Activated CD8-positive, alpha-beta memory T cell treated with anti-CD3 and anti-CD28 coated beads for 24 hours (primary cell): ENCODE measurements at places on chromosomes 5 and 9.

- DNase-seq = no peak
Measured at GRCh38 chr9:108861464-108861863, 602 bp upstream of the ACTL7A start.

DNA sequence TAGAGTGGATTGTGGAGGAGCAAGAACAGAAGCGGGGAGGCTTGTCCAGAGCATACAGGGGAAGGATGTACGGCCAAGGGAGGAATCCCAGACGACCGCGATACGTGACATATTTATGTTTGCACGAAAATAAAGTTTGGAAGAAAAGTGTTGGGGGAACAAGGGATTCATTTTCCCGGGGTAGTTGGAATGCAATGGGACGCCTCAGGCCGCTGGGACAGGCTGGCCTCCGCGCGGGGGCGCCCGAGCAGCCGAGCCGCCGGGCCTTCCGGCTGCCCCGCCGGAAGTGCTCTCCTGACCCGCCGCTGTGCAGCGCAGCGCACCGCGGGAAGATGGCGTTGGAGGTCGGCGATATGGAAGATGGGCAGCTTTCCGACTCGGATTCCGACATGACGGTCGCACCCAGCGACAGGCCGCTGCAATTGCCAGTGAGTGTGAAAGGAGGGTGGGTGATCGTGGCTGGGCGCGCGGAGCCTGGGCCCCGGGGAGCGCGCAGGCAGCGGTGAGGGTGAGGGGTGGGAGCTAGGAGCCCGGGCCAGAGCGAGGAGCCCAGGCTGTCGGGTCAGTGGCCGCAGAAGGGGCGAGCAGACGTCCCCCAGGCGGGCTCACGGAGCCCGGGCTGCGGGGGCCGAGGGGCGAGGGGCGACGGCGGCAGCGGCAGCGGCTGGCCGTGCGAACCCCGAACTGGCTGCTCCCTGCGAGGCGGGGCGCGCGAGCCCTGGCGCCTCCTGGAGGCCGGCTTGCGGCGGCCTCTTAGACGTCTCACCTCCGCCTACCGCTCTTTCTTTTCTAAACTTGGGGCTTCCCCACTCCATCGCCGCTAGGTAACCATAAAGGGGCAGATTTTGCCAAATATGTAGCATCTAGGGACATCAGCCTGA, at the start of gene PHAX:
TSS of gene PHAX (plus strand) at position 317 of the 881 bp plus-strand sequence. CDS start at position 333, 16 bp downstream.
- peak; percentile 89 for DNase-seq

- no peak for DNase-seq
Measured at GRCh38 chr5:72115296-72115695, 8.0 kb downstream of the MAP1B start.

DNA sequence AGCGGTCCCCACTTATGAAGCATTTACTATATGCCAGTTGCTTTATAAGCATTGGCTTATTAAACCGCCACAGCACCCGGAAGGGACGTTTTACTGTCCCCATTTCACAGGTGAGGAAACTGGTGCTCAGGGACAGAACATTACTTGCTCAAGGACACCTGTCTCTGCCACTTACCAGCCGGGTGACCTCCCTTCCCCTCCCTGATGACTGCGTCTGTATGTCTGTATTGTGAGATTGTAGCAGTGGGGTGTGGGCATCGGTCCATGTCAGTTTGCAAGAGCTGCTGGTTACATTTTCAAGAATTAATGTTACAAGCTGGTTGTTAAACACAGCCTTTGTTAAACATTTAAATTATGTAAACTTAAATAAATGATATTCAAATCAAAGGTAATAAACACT, 77.6 kb upstream of the LMX1B start:
- DNase-seq = no peak

DNA sequence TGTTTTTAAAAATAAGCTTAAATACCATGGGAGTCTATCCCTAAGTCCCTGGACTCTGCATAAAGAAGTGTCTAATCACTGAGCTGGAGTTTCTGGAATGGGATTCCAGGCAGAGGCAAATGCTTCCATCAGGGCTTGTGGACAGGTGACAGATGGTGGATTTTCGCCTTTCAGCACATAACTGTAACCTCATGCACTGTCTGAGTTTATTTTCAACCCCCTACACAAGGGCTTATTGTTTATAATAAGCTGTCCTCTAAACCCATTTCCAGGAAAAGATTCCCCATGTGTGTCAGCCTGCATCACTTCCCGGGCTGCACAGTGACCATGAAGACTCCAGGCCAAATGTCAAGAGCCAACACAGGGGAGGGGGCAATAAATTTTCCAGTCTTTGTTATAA, 264.0 kb downstream of the PIK3R1 start:
- DNase-seq = no peak

DNA sequence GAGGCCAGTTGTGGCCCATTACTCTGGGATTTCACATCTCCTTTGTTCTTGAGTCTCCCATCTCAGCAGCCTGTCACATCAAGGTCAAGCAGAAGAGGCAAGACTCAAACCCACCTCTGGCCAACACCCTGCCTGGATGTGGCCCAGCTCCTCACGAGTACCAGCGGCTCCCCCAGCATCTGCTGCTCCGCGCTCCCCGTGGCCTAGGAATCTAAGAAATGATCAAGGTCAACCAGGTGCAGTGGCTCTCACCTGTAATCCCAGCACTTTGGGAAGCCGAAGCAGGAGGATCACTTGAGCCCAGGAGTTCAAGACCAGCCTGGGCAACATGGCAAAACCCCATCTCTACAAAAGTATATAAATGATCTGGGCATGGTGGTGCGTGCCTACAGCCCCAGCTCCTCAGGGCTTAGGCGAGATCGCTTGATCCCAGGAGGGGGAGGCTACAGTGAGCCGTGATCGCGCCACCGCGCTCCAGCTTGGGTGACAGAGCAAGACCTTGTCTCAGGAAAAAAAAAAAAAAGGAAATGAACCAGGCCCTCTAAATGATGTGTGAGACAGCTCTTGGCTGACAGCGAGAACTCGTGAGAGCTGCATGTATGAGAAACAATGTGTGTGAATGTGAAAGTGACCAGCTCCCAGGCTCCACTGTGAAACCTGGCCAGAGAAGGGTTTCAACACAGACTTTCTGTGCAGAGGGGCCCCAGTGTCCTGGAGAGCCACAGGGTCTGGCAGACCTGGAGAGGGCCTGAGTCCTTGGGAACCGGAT, 61.6 kb upstream of the ANGPTL2 start:
- DNase-seq = no peak

GRCh38 chr9:117323390-117323789, 91.5 kb downstream of the ASTN2 start:
- DNase-seq = no peak

GRCh38 chr9:72352911-72353388, 12.1 kb downstream of the ZFAND5 start:
- DNase-seq = no peak
